ENCODE measurements at places on chromosomes 2 and 18.

GRCh38 chr18:45920367-45920766 lies 46.8 kb downstream of the EPG5 start:
- no peak for DNase-seq

- no peak for DNase-seq
Observed at GRCh38 chr2:100292022-100292580, 30.2 kb downstream of the LONRF2 start.

GRCh38 chr2:218040883-218041282 lies 28.2 kb upstream of the RUFY4 start:
- DNase-seq = no peak

- no peak for DNase-seq
Observed at GRCh38 chr2:38933653-38934052, 44.0 kb downstream of the ARHGEF33 start.
